ENCODE measurements at places on chromosomes 1 and 21.
A peak's percentile ranks its signal among the peaks of the same experiment; 100 is the strongest.

DNA sequence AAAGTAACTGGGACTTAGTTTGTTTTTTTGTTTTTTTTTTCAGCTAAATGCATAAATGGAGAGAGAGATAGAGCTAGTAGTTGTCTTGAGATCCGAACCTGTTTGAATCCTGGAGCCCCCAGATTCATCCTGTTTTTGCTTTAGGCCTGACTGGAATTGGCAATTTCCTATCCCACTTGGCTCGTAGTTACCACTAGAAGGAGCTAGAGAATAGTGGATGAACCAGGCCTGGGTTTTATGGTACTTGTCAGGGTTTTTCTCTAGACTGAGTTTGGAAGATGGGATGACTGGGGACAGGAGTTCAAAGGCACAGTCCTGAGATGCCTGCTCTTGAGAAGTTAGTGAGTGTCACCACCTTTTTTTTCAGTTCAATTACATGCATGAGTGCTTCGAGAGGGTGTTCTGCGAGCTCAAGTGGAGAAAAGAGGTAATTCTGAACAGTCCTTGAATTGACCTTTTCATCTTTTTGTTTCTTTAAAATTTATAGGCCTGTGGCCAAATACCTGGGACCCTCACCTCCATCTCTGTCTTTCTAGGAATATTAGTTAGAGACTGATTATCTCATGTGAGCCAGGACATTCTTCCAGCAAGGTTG lies 23.4 kb downstream of the CELF3 start:
- no peak for DNase-seq

- DNase-seq = no peak
Observed at GRCh38 chr1:68016381-68016780, 34.0 kb downstream of the DIRAS3 start.

DNA sequence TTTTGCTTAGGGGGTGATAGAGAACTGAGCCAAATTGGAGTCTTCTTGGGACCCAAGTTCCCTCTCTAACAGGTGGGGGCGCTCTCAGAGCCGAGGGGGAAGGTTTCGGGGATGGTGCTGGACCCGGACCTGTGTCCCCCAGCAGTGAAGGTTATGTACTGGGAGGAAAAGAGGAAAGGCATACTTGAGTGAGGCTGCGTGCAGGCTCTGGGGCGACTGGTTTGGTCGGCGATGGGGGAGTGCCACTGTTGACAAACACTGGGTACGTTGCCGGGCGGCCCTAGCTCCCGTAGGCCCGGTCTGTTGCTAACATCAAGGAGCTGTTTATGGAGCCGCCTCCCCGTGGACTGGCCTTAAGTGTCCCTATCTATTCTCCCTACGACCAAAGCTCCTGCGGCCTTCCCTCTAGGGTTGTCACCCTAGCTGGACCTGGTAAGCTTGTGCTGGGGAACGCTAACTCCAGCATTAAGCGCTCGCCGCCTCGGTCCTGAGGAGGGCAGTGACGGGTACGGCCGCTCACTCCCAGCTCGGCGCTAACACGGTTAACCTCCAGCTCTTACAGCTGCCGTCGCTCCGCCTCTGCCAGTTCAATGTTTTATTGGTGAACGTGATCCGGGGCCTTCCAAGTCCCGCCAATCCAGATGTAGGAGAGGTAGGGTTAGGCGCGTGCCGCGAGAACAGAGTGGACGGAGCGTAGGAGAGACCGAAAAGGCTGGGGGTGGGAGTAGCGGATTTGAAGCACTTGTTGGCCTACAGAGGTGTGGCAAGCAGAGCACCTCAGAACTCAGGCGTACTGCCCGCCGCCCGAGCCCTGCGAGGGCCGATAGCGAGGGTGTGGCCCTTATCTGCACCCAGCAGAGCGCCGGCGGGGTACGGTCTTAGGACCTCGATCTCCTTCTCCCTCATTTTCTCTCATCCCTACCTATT lies at the start of gene PPOX:
PPOX (plus strand) TSS at position 685 of the 927 bp plus-strand sequence. CDS start 422 bp downstream, outside the sequence.
- DNase-seq = peak; percentile 96

GRCh38 chr1:4407851-4408250 lies 246.6 kb upstream of the AJAP1 start:
- no peak for DNase-seq

- no peak for DNase-seq
Observed at GRCh38 chr1:84347271-84347931, 45.9 kb downstream of the SAMD13 start.

GRCh38 chr1:23288201-23288600 lies 55.9 kb downstream of the HNRNPR start:
- DNase-seq = no peak

- no peak for DNase-seq
Observed at GRCh38 chr1:228333739-228334115, 72.9 kb downstream of the TRIM11 start.

DNA sequence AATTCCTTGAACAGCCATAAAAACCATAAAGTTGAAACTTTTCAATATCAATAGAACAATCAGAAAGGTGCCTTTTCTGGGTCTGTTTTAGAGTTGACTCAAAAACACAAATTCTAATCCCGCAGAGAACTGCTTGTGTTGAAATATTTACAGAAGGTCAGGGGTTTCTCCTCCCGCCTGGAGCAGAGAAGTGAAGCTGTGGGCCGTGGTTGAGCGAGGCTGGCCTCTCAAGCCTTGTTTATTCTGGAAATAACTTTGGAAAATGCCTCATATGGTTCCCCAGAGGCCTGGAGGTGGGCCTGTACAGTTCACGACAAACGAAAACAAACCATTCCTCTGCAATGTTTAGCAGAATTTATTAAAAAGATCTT lies 90.8 kb upstream of the ERRFI1 start:
- no peak for DNase-seq

GRCh38 chr1:10152709-10153284 lies 57.6 kb upstream of the KIF1B start:
- no peak for DNase-seq

DNA sequence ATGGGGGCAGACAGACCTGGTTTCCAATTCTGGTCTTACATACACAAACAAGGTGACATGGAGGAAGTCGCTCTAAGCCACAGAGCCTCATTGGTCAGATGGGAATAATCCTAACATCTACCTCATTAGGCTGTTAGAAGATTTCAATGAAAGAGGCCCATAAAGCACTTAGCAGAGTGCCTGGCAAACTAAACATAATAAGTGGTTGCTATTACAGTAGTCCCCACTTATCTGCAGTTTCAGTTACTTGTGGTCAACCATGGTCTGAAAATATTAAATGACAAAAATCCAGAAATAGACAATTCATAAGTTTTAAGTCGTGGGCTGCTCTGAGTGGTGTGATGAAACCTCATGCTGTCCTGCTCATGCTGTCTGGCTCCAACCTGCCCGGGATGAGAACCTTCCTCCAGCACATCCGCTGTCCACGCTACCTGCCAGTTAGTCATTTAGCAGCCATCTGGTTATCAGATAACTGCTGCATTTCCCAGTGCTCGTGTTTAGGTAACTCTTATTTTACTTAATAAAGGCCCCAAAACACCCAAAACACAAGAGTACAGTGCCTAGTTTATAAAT lies 112.3 kb downstream of the DDX20 start:
- no peak for DNase-seq

DNA sequence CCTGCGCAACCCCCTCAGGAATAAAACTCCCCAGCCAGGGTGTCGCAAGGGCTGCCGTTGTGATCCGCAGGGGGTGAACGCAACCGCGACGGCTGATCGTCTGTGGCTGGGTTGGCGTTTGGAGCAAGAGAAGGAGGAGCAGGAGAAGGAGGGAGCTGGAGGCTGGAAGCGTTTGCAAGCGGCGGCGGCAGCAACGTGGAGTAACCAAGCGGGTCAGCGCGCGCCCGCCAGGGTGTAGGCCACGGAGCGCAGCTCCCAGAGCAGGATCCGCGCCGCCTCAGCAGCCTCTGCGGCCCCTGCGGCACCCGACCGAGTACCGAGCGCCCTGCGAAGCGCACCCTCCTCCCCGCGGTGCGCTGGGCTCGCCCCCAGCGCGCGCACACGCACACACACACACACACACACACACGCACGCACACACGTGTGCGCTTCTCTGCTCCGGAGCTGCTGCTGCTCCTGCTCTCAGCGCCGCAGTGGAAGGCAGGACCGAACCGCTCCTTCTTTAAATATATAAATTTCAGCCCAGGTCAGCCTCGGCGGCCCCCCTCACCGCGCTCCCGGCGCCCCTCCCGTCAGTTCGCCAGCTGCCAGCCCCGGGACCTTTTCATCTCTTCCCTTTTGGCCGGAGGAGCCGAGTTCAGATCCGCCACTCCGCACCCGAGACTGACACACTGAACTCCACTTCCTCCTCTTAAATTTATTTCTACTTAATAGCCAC lies 696 bp downstream of the TGFB2 start:
- no peak for DNase-seq

DNA sequence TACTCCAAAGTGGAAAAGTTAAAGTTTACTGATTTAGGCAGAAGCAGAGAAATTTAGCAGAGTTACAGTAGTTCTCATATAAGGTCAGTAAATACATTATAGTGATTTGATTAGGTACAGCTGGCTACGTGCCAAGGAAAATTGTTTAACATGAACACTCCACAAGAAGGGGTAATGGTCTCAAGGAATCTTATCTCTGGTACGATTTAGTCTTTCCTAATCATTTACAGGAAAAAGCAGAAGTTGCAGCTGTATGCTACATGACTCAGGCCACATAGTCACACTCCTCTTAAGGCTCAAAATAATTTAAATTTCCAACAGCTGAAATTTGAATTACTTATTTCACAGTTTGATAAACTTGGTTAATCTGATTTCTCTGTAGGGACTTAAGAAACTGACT lies 36.9 kb upstream of the OR2B11 start:
- no peak for DNase-seq

DNA sequence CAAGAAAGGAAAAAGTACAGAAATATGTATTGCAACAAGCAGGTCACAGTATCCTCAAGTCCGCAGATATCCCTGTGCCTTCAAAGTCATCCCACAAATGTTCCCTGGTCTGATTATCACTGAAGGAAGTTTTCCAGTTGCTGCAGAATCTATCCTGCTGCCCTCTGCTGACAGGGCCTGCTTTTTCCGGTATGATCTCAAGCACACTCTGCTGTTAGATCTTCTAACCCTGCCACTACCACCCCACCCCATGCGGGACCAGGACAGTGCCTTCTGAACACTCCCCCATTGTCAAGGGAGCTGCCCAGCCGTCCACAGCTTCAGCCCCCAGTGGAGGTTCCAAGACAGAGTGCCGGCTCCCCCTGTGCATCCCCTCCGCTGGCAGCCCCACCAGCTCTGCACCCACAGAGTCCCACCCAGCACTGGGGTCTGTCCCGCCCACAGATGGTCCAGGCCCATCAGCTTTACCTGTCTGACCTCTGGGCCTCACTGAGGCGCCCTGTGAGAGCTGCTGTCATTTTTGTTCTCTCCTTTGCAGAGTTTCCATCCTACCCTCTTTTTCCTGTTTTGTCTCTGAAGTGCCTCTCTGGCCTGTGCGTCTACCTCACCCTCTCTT lies 27.9 kb downstream of the FAM163A start:
- no peak for DNase-seq

- DNase-seq = no peak
Observed at GRCh38 chr1:207956986-207957385, 46.1 kb upstream of the CD34 start.

DNA sequence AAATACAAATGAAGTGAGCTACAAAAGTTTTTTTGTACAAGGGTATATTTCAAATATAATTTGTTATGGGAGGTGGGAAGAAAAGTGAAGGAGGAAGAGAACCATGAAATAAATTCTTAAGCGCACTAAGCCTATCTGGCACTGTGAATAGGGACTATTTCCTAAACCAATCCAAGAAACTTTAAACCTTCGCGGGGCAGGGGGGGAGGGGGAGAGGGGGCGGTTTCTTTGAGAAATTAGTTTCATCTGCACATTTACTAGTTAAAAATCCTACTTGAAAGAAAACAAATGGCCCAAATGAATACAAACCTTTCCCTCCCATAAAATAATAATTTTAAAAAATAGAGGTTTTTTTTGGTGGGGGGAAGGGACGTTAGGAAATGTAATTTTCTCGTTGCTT lies 364 bp downstream of the GOLPH3L start:
- no peak for DNase-seq

GRCh38 chr1:228852024-228852423 lies 116.7 kb downstream of the RHOU start:
- DNase-seq = no peak

GRCh38 chr1:87869567-87869966 lies 540.9 kb downstream of the LMO4 start:
- no peak for DNase-seq

DNA sequence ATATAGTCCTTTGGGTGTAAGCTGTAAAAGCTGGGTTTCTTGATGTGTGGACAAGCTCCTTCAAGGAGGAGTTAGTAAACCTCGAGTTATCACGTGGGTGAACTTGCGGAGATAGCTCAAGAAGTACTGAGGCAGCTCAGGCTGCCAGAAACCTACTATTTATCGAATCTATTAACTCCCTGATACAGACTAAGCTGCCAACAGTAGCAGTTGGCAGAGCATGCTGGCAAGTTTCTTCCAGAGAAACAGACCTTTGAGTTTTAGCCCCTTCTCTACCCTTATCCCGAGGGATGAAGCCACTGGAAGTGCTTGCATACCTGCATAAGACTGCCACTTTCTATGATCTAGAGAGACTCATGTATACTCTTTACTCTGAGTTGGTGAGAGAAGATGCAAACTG lies 624.5 kb upstream of the USP24 start:
- DNase-seq = no peak

- no peak for DNase-seq
Observed at GRCh38 chr1:94871031-94871430, 50.9 kb downstream of the SLC44A3 start.

DNA sequence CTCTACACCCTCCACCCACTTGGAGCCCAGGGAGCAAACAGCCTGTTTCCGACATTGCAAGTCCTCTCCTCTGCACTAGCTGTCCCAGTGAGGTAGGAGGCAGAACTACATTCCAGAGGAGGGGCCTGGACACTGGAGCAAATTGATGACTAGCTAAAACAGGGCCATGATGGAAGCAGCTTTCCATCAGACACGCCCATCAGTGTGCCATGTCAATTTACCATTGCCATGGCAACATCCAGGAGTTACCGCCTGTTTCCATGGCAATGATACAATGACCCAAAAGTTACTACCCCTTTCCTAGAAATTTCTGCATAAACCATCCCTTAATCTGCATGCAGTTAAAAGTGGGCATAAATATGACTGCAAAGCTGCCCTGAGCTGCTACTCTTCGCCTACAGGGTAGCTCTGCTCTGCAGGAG lies 647.1 kb downstream of the PTPRU start:
- DNase-seq = no peak

DNA sequence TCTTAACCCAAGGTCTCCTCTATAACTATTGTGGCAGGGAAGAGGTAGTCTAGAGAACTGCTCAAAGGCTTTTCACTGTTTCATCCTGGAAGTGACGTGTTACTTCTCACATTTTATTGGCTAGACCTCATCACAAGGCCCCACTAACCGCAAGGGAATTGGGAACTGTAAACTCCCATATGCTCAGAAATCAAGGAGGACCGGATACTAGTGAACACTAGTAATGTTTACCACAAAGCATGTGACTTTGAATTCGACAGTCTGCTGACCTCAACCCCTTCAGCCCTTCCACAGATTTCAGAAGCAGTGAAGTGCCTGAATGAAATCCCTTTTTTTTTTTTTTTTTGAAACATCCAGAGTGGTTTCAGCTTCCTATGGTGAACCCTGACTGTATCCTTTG lies 3.4 kb upstream of the EEIG2 start:
- DNase-seq = no peak

All from retinal pigment epithelial cell (primary cell).